Stimulated activated CD4-positive, alpha-beta T cell treated with anti-CD3 and anti-CD28 coated beads, Interleukin-15, amount 100 ng/mL, for 48 hours (primary cell): ENCODE measurements at places on chromosomes 11 and 22.

GRCh38 chr11:26675233-26675928, 46.5 kb downstream of the SLC5A12 start:
- DNase-seq: no peak

GRCh38 chr22:47275605-47276449, 513.4 kb downstream of the TBC1D22A start:
- no peak for DNase-seq

DNA sequence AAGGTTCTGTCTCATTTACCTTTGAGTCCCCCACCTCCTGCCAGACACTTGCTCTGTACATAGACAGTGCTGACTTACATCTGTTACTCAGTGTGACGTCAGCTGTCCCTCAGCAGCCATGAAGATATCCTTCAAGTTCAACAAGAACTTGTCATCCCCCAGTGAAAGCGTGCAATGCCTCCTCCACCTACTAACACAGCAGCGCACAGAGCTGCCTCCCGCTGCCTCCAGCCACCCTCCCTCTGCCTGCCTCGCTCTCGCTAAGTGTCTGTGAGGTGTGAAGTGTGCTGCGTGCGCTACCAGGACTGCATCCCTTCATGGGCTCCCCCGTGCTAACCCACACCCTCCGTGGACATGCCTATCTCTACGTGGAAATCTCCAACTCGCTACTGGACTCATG, 621.4 kb downstream of the BRD1 start:
- no peak for DNase-seq

DNA sequence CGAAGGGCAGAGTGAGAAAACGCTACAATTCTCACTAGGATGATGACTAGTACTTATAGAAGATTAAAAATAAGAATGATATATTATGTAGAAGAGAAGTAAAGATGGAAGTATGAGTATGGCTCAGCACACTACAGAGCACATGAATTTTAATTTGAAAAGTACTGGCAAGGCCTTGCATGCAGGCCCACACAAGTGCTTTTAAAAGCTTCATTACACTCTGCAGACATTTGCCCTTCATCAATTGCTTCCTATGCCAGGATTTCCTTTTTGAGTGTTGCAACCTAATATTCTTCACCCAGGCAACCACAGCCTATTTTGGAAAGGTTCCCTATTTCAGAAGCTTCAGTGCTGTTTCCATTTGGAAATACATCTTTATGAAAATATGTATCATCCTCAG, 81.1 kb downstream of the LARGE2 start:
- DNase-seq: no peak

DNA sequence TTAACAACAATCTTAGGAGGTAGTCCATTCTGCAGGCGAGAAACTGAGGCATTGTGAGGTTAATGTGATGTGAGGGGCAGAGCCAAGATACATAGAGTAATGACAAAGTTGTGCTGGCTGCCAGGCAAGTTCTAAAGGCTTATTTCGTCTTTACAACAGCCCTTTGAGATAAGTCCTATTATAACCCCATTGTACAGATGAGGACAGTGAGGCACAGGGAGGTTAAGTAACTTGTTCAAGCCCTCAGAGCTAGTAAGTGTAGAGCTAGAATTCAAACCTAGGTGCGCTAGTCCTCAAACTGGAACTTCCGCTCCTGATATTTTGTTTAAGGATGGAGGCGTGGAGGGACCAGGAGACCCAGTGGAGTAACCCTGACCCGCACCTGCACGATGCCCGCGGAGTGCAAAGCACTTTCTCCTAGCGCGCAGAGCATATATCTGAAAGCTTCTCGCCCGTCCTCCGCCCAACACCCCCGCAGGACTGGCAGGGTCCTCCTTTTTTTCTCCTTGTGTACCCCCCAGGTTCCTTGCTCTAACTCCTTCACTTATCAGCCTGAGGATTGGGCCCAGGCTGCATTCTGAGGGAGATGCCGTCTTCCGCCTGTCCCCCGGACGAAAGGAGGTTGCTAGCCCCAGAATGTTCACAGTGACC, 4.9 kb upstream of the FLI1 start:
- DNase-seq: no peak

- DNase-seq: no peak
Observed at GRCh38 chr11:41040474-41040873, 419.0 kb downstream of the LRRC4C start.

GRCh38 chr11:109304159-109304558, 117.8 kb upstream of the C11orf87 start:
- DNase-seq: no peak

- peak; percentile 78 for DNase-seq
Observed at GRCh38 chr22:24427500-24428164, at the start of gene ADORA2A. ADORA2A (plus strand) TSS chr22:24427599; CDS start chr22:24433405, 5,806 bp downstream.

DNA sequence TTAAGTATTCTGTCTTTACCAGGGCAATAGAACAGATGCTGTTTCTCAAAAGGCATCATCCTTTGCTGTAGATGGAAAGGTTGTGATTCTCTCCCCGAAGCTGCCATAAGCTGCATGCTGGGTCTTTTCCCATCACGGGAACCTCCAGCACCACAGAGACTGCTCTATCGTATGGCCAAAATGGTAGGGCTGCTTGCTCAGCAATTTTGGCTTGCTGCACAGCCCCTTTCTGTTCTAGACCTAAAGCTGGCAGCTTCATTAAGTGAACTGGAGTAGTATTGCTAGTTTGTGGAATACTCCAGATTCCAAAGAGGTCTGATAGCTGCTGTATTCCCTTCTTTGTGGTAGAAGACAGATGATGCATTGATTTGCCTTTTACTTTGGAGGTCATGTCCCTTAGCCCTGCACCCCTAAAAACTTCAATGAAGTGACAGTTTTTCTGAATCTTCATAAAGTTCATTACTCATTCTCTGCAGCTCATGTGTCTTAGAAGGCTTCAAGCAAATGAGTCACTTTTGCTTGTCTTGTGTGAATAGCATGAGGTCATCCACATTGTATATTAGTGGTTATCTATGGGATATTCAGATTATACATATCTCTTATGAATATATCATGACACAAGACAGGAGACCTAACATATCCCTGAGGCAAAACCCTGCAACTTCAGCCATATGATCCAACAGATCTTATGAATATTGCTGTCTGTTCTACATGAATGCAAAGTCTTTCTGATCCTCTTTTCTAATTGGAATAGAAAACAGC, 245.3 kb downstream of the FAM76B start:
- DNase-seq: no peak

- DNase-seq: no peak
Observed at GRCh38 chr11:129637983-129638776, 177.5 kb upstream of the TMEM45B start.

GRCh38 chr11:27532652-27533325, 26.2 kb upstream of the LIN7C start:
- no peak for DNase-seq
